ENCODE measurements at places on chromosomes 1 and 21.

GRCh38 chr1:155940993-155941844, at the start of gene RXFP4:
Gene RXFP4, plus strand, starts transcription at chr1:155941638. Its CDS starts 72 bp downstream, at chr1:155941710.
- no peak for DNase-seq

DNA sequence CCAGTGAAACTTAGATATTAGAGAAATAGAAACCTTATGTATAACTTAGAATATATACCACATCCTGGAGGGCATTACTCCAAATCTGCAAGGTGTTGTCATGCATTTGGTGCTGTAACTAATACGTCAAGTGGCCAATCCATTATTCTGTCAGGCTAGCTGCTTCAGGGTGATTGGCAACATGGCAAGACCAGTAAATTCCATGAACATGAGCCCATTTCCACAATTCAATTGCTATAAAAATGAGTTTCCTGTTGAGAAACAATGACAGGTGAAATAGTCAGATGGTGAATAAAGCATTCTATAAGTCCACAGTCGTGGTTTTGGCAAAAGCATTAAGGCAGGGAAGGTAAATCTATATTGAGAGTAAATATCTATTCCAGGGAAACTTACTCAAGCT, 566.0 kb downstream of the ADGRL2 start:
- no peak for DNase-seq

DNA sequence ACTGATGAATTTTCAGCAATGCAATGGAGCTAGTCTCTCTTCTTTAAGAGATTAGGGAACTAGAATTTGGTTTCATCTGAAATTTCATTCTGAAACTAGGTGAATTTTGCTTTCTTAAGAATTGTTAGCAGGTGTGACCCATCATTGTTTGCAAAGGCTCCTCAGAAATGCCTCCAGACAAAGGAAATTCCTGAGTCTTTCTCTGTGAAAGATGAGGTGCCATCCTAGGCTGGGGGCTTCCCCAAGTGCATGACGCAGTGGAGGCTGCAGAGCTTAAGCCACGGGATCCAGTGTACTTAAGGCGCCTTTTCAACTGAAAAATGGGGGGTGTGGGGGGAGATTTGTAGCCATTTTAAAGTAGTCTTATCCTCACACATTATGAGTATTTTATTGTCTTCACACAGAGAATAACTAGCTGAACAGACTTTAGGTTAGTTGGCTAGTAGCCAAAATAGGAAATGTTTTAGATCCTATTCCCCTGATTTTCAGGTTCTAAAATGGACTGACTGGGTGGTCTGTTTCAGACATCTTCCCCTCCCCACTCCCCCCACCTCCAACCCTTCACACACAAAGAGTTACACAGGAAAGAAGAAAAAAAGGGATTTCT, 202.0 kb downstream of the NFIA start:
- DNase-seq, result no peak

GRCh38 chr1:174190691-174191199, 31.4 kb downstream of the RABGAP1L start:
- no peak for DNase-seq

- DNase-seq, result no peak
Measured at GRCh38 chr1:164466001-164466421, 93.0 kb upstream of the PBX1 start.
